ENCODE measurements at places on chromosomes 7 and 10.

DNA sequence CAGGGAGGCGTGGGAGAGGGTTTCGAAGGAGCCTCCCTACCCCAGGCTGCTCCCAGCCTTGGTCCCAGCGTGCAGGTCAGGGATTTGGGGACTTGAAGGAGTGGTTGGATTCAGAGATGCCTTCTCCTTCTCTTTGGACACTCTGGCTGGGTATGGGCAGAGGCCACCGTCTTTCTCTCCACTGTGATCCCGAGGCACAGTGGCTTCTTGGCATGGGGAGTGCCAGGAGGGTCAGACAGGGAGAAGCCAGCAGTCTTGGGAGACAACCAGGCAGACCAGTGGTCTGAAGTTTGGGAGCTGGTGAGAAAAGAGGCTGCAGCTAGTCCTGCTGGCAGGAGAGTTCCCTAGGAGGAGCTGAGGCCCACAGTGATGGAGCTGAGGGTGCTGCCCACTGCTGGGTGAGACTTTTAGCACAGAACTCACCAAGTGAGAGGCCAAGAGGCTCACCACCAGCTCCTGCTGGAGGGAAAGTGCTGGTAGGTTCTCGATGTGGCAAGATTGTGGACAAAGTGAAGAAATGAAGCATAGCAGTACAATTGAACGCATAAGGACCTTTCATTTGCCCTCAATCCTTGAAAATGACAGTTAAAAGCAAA is 35.2 kb upstream of the WDFY4 start:
- DNase-seq, result no peak

- peak; percentile 41 for DNase-seq
These were observed 69.5 kb upstream of the ZNF438 start for GRCh38 chr10:31101123-31101522.

DNA sequence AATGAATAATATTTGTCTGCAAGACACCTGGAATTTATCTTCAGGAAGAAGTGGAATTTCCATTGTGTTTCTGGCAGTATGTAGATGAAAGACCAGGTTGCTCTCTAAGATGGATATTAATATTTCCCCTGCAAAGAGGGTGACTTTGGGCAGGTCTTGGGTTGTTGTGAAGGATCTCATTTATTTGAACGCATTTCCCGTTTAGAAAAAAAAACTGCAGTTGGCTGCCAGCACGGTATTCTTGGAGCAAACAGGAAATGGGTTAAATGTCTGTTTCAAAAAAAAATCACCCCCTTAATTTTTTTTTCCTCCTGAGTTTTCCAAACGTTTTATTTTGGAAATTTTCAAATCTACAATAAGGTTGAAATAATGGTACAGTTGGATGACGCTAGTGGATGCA is 11.5 kb downstream of the EIF4H start:
- DNase-seq, result no peak

GRCh38 chr7:142523821-142524460 is 225.3 kb upstream of the PRSS1 start:
- DNase-seq, result no peak

DNA sequence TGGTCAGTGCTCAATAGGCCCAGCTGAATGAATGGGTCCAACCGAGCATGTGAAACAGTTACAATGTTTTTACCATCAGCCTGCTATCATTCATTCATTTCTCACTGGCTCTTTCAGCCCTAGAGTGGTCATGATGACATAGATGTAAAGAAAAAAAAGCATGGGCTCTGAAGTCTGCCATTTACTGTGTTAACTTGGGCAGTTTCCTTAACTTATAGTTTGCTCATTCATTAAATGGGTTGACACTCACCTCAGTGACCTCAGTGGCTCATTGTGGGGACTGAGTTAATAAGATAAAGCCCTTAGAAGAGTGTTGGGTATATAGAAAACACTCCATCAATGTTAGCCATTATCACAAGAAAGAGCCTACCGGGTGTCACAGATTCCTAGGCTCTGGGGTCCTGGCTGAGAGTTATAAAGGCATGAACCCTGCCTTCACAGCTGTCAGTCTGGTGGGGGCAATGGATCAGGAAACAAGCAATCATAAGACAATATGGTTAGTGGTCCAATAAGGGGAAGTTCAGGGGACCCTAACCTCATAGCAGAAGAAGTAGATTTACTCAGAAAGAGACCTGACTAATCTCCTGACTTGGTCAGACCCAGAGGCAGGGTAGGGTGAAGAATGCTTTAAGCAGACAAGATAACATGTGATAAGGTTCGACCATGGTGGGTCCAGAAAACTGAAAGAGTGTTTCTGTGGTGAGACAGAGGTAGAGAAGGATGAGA is 29.7 kb upstream of the GPAM start:
- DNase-seq, result no peak

DNA sequence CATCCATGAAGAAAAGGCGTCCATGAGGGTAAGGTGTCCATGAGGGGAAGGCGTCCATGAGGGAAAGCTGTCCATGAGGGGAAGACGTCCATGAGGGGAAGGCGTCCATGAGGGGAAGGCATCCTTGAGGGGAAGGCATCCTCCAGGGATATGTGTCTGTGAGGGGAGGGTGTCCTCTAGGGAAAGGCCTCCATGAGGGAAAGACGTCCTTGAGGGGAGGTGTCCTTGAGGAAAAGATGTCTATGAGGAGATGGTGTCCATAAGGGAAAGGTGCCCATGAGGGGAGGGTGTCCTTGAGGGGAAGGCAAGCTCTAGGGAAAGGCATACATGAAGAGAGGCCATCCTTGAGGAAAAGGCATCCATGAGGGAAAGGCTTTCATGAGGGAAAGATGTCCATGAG is 92.6 kb downstream of the INPP5A start:
- no peak for DNase-seq

GRCh38 chr10:5151076-5151475 is 33.9 kb downstream of the AKR1C8 start:
- DNase-seq, result no peak

DNA sequence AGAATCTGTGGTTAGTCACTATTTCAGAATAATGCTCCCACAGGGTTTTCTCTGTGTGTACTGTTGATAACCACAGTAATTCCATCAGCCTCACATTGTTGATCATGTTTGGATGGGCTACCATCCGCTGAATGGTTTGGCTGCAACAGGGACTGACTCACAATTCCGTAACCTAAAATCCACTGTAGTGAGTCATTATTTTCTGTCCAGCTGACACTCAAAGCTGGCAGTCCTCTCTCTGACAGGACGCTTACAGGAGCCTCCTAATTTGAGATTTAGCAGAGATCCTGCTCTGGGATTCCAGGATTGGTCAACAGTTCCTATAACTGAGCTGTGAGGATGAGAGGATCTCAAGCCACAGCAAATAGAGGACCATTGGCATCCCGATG is 32.7 kb downstream of the VWA2 start:
- no peak for DNase-seq

- DNase-seq, result no peak
These were observed 491 bp upstream of the AKAP9 start for GRCh38 chr7:91940171-91940570.

DNA sequence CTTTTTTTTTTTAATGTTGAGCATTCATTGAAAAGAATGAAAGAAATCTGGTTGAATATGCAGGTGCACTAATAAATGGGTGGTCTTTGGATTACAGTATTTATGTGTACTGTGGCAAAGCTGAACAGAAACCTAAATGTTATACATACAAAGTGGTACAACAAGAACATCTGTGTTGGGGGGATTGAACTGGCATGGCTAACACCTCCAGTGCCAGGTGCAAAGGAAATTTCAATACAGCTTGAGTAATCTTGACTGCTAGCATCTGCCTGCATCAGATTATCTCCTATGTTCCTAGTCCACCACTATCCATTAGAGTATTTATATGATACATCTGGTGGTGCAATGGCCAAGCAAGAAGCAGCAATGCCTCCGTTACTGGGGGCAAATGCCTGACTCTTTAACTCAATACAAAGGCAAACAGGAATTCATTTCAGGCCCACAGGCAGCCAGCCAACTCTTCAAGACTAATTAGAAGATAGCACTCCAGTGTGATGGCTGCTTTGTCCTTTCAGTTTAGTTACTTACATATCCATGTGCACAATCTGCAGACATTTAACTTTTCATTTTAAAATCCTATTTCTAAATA is 220.5 kb upstream of the ETV1 start:
- no peak for DNase-seq

GRCh38 chr7:66182920-66183319 is 22.2 kb upstream of the TPST1 start:
- DNase-seq, result no peak

GRCh38 chr7:40492946-40493345 is 358.1 kb downstream of the SUGCT start:
- no peak for DNase-seq

GRCh38 chr7:4631380-4632179 is 50.5 kb upstream of the FOXK1 start:
- DNase-seq, result no peak

GRCh38 chr10:105189463-105189800 is 548.3 kb downstream of the SORCS3 start:
- no peak for DNase-seq

All from stimulated activated CD8-positive, alpha-beta memory T cell treated with anti-CD3 and anti-CD28 coated beads, Interleukin-4, amount 100 ng/mL, for 4 hours (primary cell).